ENCODE measurements at places on chromosomes 1 and 21.

DNA sequence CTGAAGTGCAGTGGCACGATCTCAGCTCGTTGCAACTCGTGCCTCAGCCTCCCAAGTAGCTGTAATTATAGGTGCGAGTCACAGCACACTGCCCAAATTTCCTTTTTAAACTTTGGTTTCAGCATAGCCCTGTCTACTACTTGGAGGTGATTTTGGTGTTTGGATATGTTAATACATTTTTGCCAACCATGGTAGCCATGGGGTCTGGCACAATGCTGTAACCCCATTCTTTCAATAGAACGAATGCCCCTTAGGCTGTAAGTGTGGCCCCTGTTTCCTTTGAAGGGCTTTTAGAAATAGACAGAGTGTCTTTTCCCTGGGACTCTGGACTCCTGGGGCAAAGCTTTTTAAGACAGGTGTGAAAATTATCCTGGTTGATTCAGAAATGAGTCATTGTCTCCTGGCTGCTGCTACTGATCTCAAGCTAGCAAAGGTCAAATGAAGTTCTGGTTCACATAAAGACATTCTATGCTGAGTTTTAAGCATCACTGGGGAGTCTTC is 141.1 kb upstream of the RUNX1 start:
- DNase-seq: no peak

DNA sequence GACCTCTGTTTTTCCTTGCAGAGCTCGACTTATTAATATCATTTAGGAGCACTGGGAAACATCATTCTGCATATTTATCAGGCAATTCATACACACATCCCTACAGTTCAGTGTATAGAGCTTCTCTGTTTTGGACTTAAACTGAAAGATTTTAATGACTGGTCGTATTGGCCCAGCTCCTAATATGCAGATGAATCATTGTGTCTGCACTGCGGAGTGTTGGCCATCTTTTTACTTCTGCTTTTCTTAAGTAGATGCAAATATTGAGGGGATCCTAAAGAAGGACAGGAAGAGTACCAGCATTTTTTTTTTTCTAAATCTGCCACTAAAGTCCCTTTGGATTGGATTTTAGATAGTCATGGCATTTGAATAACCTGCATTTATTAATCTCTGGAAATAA is 154.8 kb downstream of the BACH1 start:
- no peak for DNase-seq

DNA sequence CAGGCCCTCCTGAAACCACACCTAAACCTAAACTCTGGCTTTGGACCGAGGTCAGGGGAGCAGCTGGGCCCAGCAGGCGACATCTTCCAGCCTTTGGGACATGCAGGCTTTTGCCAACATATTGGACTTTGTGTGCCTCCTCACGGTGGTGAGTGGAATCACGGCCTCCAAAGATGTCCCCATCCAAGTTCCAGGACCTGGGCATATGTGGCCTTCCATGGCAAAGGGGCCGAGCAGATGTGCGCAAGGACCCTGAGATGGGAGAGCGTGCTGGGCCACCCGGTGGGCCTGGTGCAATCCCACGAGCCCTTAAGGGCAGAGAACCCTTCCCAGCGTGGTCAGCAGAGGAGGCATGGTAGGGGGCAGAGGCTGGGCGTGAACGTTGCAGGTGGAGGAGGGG is 160.8 kb upstream of the C1orf174 start:
- no peak for DNase-seq

DNA sequence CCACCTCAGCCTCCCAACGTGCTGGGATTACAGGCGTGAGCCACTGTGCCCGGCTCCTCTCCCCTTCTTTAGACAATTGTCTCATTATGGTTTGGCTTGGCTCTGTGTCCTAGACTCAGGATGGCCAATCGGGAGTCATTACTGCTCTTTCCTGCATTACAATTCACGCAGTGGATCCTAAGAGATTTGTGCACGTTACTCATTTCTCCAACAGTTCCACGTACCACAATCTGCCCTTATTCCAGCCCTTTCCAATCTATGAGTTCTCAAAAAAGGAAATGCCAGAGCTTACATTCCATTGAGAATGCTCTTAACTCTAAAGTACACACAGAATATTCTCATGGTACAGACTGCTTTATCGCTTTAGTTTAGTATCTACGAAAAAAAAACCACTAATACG is 357.0 kb downstream of the GPATCH2 start:
- no peak for DNase-seq

DNA sequence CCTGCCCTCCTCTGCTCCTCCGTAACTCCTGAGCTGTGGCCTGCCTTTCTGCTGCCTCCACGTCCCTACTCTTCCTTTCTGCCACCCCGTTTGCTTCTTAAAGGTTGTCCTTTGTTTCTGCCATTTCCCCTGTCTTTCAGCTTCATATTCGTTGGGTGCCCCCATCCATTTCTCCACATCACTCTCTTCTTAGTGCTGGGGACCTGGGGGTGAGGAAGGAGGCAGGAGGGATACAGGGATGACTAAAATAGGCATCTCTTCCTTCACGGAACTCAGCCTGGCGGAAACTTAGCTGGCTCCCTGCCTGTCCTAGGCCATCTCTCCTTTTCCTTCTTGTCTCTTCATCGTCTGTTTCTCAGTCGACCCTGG is 67.0 kb upstream of the CD1D start:
- no peak for DNase-seq
